Stimulated activated CD4-positive, alpha-beta T cell treated with anti-CD3 and anti-CD28 coated beads, Interleukin-15, amount 100 ng/mL, for 24 hours (primary cell): ENCODE measurements at places on chromosomes 3 and 15.

DNA sequence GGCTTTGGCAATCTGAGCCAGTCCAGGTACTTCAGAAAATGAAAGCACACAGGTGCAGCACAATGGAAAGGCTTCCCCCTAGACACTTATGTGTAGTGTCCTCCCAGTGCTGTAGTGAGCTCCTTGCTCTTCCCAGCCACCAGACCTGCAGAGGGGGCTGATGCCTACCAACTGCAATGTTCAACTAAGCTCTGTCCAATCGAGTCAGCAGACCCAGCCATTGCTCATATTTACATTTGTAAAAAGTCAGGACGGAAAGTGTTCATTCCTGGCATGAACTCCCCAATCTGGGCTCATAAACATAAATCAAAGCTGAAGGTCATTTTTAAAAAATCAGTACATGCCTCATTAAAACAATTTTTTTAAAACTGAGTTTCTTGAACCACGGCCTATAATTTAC lies 73.0 kb downstream of the FOXP1 start:
- DNase-seq: no peak

GRCh38 chr3:57682284-57682683 lies 10.6 kb downstream of the DENND6A start:
- no peak for DNase-seq

DNA sequence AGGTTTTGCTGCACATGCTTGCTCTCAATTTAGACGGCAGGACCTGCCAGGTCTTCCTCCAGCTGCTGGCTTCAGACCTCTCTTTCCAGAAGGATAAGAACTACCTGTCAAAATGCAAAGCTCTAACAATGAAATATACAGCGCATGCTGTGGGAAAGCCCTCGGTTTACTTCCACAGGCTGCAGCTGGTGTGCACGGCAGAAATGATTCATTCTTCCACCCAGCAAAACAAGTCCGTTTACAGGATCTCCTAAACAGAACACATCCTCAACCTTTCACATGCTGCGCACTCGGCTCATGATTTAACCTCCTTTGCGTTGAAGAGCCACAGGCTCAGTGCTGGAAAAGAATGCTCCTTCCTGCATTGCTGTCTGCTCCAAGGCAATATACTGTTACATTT lies 92.4 kb upstream of the WNT5A start:
- no peak for DNase-seq

GRCh38 chr3:10870296-10870695 lies 54.3 kb downstream of the SLC6A11 start:
- no peak for DNase-seq

GRCh38 chr15:44058126-44058525 lies 136.9 kb downstream of the FRMD5 start:
- no peak for DNase-seq

- DNase-seq: no peak
Measured at GRCh38 chr15:63612300-63612699, 15.1 kb downstream of the FBXL22 start.

- DNase-seq: no peak
Measured at GRCh38 chr3:123870033-123870432, 14.1 kb downstream of the MYLK start.

DNA sequence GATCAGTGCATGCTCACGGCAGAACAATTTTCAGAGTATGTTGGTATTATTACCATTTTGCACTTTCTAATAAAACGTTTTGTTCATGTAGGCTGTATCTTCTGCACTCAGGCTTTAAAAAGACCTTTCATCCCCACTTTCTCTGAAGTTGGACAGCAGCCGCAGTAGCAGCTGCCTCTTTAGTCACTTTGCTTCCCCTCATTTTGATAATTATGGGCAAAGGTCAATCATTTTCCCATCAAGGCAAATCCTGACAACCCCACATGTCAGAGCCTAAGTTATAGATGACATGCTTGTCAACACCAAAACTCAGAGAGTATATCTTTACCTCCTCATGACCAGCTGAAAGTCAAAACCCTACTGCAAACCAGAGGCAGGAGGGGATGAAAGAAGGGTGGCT lies 99.7 kb downstream of the ROBO2 start:
- no peak for DNase-seq

- peak; percentile 66 for DNase-seq
Measured at GRCh38 chr15:38611228-38611627, 46.6 kb upstream of the RASGRP1 start.

GRCh38 chr3:65490114-65490513 lies 548.6 kb downstream of the MAGI1 start:
- DNase-seq: no peak

DNA sequence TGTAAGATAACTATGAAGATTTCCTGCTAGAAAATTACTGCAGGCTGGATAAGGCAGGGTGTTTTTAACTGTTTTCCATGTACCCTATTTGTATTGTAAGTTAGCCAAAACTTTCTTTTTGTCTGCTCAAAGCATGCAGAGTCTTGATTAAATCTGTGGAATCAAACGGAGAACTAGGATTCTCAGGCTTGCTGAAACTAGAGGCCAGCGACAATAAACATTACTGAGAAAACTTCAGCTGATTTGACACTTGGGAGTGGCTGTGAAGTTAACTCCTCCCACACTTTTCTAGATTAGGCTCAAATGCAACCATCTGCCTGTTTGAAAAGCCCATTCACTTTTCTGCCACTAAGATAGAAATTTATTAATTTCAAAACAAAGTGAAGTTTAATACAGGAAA lies 153.2 kb upstream of the FRMD4B start:
- DNase-seq: no peak

GRCh38 chr3:27221264-27221932 lies 147.8 kb downstream of the NEK10 start:
- DNase-seq: no peak

DNA sequence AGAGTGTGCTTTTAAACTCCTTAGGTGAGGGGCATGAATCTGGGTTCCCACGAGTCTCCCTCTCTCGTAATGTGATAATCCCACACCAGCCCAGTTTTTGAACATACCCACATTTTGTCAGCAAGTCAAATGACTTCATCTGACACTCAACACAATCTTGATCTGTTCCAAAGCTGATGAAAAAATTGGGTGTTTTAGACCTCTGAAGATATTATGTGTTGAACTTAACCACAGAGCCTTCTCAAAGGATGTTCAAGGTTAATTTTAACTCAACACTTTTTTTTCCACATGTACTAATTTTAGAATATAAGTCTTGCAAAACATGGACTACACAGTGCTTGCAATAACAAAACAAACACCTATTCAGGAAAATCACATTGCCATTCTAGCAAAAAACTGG lies 123.1 kb downstream of the TGFBR2 start:
- DNase-seq: no peak

GRCh38 chr15:42608110-42608531 lies 32.7 kb downstream of the STARD9 start:
- peak; percentile 48 for DNase-seq

GRCh38 chr15:58437531-58438105 lies 5.8 kb downstream of the LIPC start:
- DNase-seq: no peak

- DNase-seq: peak; percentile 15
Measured at GRCh38 chr15:80418892-80419537, 14.8 kb downstream of the ARNT2 start.

- DNase-seq: peak; percentile 9
Measured at GRCh38 chr3:61111825-61112224, 139.4 kb downstream of the FHIT start.

GRCh38 chr3:150074277-150074676 lies 103.6 kb upstream of the PFN2 start:
- DNase-seq: no peak

DNA sequence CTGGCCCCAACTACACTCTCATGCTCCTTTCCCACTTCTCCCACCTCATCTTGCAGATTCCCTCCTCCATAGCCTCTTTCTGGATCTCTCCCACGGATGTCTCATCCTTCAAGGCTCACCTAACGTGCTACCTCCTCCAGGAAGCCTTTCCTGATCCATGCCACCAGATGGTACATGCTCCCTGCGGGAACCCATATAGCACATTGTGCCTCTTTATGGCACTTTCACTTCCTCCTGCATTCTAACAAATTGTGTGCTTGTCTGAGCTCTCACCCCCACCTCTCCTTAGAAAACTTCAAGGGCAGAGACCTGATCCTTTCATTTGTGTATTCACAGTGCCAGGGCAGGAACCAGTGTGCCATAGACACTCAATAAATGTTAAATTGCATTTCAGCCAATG lies 63.0 kb downstream of the HES1 start:
- DNase-seq: no peak

GRCh38 chr15:80437334-80437891 lies 33.2 kb downstream of the ARNT2 start:
- DNase-seq: no peak

DNA sequence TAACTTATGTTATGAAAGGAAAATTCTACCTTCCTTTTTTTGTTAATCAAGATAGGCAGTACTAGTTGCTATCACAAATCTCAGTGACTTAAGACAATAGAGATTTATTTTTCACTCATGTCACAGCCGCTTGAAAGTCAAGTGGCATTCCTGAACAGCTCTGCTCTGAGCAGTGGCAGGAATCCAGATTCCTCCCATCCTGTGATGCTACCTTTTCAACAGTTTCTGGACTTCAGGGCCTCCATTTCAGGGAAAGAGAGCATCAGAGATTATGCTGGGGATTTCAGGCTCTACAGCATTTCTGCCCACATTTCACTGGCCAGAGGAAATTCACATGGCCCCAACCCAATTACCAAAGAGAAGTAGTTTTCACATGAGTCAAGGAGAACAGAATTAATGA lies 83.4 kb downstream of the IL1RAP start:
- DNase-seq: no peak

DNA sequence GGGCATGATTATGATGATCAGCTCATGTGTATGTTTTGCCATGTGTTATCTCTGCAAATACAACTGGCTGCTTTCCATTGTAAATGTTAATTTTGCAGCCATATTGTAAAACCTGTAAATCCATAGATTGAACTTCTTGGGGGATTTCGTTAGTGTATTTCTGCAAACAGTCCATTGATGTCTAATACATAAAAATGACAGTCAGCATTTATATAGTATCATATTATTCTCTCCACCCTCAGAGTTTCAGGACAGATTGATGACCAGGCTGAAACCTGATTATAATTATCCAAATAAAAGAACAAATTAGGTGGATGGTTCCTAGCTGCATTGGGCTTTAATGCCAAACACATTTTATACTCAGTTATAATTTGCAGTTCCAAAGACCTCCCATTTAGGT lies 276.8 kb downstream of the FEZF2 start:
- DNase-seq: no peak

DNA sequence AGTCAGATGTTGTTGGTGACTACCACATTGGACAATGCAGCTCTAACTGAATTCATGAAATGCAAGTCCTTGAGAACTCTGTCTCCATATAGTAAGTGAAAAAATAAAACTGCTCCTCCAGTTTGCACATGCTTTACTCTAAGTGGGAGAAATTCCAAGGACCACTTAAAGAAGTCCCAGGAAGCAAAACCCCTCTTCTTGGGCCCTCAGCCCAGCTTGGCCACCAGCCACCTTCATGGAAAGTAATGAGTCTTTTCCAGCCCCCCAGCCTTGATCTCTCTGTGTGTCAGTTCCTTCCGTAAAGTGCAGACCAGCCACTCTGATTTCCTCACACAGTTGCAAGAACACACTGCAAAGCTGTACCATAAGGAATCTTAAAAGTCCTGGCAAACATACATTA lies 34.5 kb downstream of the DAPK2 start:
- no peak for DNase-seq

- no peak for DNase-seq
Measured at GRCh38 chr3:124780761-124781475, 50.7 kb downstream of the UMPS start.

GRCh38 chr15:57920911-57921310 lies 144.6 kb downstream of the ALDH1A2 start:
- DNase-seq: no peak

DNA sequence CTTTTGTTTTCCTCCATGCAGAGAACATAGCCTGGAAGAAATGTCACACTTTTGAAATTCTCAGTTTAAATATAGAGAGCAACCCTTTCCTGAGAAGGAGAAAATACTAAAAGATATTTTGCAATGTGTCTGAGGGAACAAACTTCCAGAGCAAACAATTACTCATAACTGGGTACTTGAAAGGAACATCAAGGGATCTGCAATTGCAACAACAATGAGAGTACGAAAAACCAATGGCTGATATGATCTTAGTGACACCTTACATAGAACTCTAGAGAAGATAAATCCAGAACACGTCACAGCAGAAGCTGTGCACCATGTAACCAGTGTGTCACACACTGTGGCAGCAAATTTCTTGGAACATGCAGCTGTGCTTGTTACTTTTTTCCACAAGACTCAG lies 14.6 kb upstream of the ARPP21 start:
- no peak for DNase-seq

GRCh38 chr3:46719044-46719565 lies 1.4 kb upstream of the PRSS50 start:
- DNase-seq: no peak

DNA sequence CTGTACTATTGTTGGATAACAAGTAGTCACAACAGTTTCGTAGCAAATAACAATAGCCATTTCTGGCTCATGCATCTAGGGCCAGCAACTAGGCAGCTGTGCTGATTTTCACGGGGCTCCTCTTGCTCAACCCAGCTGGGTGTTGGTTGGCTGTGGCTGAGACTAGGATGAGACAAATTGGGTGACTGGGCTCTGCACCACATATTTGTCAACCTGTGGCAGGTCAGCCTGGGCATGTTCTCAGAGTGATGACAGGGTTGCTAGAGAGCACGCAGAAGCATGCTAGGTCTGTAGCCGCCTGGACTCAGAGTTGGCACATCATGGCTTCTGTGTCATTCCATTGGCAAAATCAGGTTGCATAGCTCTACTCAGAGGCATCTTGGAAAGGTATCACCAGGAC lies 175.9 kb downstream of the OTOL1 start:
- DNase-seq: no peak

- DNase-seq: no peak
Measured at GRCh38 chr3:76551739-76552138, 488.2 kb upstream of the ROBO2 start.

DNA sequence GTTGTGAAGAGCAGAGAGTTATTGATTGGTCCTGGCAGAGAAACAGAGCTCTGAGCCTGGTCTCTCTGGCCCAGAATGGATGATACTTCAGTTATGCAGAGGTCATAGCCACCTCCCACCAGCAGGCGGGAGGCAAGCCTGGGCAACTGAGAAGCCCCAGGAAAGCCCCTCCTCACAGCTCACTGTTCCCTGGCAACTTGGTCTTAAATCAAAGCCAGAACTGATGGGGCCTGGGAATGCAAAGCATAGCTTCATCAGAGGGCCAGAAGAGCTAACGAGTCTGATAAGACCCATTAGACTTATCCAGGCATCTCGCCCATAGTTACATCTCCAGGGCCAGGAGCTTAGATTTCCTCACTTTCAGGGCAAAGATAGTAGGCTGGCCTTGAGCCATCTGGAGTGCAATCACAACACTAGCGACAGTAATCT lies 5.5 kb upstream of the COLQ start:
- DNase-seq: no peak

DNA sequence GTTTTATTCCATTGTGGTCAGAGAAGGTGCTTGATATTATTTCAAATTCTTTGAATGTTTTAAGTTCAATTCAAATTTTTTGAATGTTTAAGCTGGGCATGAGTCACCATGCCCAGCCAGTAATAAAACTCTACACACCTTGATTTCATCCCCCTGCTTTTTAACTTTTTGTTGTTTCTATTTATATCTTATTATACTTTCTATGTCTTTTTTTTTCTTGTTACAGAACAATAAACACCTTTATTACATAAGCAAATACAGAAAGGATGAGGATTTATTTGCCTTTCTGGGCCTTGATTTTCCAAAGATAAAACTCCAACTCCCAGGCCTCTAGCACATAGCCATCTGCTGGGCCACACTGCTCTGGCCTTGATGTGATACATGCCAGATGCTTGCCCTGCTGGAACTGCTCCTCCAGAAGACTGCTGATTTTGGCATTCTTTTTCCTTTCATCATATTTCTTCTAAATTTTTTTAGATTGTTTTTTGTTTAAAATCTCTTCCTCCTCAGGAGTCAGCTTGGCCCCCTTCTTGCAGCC lies 14.0 kb downstream of the DNAH12 start:
- DNase-seq: no peak
